ENCODE measurements at places on chromosomes 7 and 10.

DNA sequence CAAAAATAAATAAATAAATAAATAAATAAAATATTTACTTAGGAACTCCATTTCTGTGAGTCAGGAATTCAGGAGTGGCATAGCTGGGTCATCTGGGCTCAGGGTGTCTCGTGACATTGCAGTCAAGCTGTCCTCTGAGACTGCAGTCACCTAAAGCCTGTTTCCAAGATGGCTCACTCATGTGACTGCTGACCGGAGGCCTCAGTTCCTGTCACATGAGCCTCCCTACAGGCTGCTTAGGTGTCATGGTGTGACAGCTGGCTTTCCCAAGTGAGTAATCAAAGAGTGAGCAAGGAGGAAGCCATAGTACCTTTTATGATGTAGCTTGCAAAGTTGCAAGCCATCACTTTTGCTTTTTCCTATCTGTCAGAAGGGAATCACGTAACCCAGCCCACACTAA lies 128.6 kb upstream of the KCTD7 start:
- DNase-seq, result no peak
- no peaks in the 10 kb centered on the region for H3K27me3 ChIP-seq
- no peaks in the 10 kb centered on the region for H3K36me3 ChIP-seq
- no peaks in the 10 kb centered on the region for H3K4me1 ChIP-seq
- H3K27ac ChIP-seq, result no peak overlapping the region

GRCh38 chr10:62000037-62000603 lies 98.6 kb downstream of the ARID5B start:
- DNase-seq, result no peak
- H3K4me3 ChIP-seq, result no peak overlapping the region
- H3K4me1 ChIP-seq, result peaks cover 8% of the 10 kb centered on the region
- peaks cover 22% of the 10 kb centered on the region for H3K36me3 ChIP-seq

GRCh38 chr10:105274556-105275070 lies 633.5 kb downstream of the SORCS3 start:
- no peak for DNase-seq
- no peaks in the 10 kb centered on the region for H3K27me3 ChIP-seq
- no peaks in the 10 kb centered on the region for H3K4me1 ChIP-seq
- H3K4me3 ChIP-seq, result no peak overlapping the region
- no peaks in the 10 kb centered on the region for H3K36me3 ChIP-seq

DNA sequence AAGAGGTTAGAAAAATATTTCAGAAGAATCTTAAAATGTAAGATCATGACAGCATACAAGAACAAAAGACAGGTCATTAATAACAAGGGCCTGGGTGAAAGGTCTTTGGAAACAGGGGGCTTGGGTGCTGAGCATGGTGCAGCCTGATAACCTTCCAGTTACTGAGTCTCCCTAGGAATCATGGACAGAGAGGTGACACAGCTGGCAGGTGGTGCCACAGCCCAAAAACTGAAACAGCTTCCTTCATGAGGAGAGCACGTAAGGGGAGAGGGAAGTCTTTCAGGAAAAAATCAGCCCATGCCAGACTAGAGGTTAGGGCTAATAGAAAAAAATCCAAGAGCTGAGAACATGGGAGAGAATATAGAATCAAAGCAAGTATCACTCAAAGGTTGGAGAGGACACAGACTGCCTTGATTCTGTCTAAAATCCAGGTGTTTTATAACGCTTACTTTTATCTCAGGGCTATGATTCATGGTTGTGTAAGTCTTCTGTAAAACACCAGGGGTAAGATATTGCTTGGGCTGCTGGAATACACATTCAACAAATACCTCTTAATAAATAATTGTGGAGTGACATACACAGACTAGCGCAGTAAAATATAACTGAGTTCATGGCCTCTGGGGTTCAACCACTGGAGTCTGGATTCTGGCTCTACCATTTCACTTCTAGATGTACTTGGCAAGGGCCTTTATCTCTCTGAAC lies 88.1 kb downstream of the SEMA3C start:
- H3K4me3 ChIP-seq, result no peak overlapping the region
- no peaks in the 10 kb centered on the region for H3K27me3 ChIP-seq
- DNase-seq, result no peak
- H3K27ac ChIP-seq, result no peak overlapping the region
- H3K36me3 ChIP-seq, result no peaks in the 10 kb centered on the region

All from CD4-positive, alpha-beta T cell (primary cell).